Amniotic stem cell (primary cell): ENCODE measurements at places on chromosomes 5 and 9.

DNA sequence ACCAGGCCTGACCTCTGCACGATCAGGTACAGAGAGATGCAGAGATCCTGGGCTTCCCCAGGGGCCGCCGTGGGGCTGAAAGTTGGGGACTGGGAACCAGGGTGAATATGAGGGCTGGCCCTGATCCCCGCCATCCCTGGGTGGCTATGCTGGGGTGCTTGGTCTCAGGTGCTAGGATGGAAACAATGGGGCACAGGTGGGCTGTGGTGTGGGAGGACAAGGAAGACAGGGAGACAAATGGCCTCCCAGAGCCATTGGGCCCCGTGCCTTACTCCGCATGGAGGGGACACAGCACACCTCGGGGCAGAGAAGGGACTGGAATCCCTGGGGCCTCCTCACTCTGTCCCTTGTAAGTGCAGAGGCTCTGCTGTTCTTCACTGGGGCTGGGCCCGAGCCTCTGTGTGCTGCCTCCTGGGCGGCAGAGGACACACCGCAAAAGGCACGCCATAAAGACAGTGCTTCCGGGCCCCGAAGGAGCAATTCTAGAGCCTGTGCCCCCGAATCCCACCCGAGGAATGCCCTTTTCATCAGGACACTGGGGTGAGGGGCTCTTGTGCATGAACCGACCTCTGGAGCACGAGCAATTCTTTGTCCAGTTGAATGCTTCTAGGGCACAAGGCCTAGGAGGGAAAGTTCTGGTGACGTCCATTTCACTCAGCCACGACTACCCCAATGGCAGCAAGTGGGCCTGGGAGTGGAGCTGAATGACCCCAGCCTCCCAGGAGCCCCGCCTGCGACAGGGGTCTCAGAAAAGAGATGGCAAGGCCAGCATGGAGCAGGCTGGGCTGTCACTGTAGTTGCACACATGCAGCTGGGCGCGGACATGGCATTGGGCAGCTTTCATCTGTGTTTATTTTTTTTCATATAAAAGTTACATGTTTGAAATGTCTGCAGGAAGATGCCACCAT, 30.9 kb downstream of the PRRT1B start:
- DNase-seq: no peak

DNA sequence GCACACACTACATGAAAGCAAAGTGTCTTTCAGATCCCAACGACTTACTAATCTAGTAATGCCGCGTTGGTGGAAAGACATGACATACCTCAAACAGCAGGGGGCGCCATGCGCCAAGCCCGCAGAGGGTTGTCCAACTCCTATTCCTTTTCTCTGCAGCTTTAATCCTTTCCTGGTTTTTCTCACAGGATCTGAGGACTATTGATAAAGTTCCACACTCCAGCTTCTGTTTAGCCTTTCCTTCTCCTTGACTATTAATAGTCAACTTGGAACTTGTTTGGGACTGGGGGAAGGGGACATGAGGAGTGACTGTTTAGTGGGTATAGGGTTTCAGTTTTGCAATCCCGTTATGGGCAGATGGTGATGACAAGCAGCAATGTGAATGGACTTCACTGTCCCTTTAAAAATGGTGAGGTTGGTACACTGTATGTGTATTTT, 62.9 kb downstream of the OTULIN start:
- peak; percentile 46 for DNase-seq

DNA sequence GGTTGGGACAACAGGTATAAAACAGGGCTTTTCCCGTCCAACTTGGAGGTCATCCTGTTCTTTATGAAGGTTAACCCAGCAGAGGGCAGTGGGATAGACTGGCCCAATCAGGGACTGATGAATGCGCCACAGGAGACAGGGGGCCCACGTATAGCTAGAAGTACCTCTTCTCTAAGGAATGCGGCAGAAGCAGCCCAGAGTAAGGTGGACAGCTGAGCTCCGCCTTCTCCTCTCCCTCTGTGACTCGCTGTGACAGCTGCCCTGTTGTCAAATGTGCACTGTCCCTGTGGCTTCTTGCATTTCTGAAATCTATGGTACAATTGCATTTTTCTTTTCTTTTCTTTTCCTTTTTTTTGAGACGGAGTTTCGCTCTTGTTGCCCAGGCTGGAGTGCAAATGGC, 306.6 kb downstream of the FBXL7 start:
- DNase-seq: no peak

DNA sequence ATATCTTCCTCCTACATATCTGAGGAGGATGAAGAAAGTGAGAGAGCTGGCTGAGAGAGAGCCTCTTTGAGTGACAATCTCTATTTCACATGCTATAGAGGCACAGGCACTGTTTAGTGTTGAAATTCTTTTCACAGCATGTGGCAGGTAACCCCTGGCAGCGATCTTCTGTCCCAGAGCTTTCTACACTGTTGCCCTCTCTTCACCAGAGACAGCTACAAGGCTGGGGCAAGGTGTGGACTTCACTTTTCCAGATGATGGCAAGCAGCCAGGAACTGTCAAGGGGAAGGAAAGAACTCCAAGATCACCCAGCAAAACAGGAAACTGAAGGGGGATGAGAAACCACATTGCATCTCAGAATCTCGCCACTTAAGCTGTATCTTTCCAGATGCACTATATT, 205.2 kb downstream of the CAAP1 start:
- DNase-seq: no peak

DNA sequence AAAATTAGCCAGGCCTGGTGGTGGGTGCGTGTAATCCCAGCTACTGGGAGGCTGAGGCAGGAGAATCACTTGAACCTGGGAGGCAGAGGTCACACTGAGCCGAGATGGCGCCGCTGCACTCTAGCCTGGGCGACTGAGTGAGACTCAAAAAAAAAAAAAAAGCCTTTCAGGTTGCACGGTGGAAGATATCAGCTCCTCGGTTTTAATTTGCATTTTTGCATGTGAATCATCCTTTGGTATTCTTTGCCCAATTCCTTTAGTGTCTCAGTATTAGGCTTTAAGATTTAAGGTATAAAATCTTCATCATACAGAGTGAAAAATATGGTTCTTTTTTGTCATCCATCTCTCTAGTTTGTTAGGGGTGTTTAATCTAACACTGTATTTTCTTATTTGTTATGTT, 173.6 kb upstream of the S1PR3 start:
- no peak for DNase-seq

DNA sequence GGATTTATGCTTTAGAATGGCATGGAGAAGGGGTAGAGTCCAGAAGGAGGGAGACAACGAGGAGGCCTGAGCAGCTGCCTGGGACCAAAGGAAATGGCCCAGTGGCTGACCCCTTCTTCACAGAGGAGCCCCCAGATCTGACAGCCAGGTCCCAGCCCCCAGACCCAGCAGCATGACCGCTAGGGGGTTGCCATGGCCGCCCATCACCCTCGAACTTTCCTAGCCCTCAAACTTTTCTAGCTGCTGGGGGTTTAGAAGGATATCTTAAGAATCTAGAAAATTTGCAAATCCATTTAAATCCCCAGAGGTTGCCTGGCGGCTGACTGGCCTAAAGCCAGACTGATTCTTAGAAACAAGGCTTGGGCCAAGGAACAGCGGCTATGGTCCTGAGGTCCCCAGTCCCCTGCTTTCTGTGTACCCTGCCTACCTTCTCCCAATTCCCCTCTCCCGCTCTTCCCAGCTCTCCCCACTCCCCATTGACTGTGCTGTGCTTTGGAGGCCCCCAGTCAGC, 972 bp downstream of the PDGFRB start:
- no peak for DNase-seq

GRCh38 chr9:136694163-136694871, 7.1 kb upstream of the AGPAT2 start:
- DNase-seq: no peak

GRCh38 chr5:9712911-9713310, 82.8 kb upstream of the TAS2R1 start:
- no peak for DNase-seq

- DNase-seq: no peak
Measured at GRCh38 chr5:115602591-115603125, 379 bp upstream of the TICAM2 start.

DNA sequence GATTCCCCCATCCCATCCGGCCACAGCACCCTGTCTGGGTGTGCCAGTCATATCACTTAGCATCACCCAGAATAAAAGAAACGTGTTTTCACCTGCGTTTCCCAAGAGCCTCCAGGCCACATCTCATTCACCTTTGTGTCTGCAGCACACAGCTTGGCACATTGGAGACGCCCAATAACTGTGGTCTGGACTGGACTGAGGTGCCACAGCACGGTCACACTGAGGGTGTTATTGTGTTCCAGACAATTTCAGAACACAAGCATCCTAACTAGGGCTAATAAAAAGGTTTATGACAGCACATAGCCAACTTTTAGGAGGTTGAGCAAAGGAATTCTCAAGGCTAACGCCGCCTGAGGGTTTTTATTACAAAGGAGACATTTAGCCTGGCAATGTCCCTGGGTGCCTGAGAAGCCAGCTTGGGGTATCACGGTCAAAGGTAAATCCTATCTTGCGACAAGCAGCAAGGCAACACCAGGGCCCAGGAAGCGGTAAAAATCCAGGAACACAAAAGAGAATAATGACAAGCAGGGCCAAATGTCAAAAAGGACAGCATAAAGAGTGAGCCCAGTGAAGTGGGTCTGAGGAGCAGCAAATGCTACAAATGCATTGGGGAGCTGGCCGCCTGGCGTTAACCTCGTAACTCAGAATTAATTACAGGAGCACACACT, 3.4 kb downstream of the EPB41L4B start:
- DNase-seq: no peak

- DNase-seq: no peak
Measured at GRCh38 chr9:130959809-130960334, 20.8 kb upstream of the FIBCD1 start.

GRCh38 chr9:3746296-3747275, 220.8 kb upstream of the RFX3 start:
- peak; percentile 51 for DNase-seq

DNA sequence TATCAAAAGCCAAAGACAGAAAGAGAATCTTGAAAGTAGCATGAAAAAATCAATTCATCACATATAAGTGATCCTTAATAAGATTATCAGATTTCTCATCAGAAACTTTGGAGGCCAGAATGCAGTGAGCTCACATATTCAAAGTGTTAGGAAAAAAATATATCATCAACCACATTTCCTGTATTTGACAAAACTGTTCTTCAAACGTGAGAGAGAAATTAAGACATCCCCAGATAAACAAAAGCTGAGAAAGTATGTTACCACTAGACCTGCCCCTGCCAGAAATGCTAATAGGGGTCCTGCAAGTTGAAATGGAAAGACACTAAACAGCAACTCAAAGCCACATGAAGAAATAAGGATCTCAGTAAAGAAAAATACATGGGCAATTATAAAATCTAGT, 29.9 kb downstream of the HACD4 start:
- DNase-seq: no peak

DNA sequence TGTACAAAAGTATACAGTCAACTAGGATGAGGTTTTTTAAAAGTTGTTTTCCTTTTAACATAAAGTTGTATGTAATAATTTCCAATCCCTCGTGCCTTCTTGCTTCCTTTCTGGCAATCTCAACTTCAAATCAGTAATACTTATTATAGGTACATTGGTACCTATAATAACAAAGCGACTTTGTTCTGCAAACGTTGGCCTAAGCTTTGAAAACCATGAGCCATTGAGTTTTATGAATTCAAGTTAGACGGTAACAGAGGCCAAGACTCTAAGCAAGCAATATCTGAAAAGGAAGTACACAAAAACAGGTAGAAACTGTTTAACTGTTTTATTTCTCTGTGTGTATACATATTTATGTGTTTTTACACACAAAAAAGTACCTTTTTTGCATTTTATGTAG, 135.2 kb upstream of the GRHPR start:
- no peak for DNase-seq

- no peak for DNase-seq
Measured at GRCh38 chr5:83871533-83872395, 151.1 kb upstream of the HAPLN1 start.

DNA sequence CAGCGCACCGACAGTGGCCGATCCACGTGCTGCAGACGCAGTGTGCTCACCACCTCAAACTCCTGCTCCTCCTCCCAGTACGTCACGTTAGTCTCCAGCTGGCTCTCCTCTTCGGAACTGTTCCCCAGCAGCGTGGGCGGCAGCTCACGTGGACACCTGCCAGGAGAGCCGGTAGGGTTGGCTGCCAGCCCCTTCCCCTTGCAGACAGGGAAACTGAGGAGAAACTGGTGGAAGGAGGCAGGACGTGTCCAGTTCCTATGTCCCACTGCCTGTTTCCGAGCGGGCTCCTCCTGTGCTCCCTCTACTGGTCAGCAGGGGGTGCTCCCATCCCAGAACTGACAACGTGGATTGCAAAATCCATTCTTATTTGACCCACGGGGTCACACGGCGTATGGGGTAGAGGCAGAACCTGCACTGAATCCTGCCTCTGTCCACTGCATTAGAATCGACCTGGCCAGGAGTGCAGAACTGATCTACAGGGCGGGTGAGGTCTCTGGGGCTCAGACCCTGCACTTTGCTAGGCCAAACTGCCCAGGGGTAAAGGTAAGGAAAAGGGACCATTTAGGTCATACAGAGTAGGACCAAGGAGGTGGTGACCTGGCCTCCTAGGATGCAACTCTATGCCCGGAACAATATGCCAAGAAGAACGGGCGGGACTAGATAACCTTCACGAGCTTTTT, 25.7 kb downstream of the PDGFRB start:
- no peak for DNase-seq

- no peak for DNase-seq
Measured at GRCh38 chr5:131536850-131537448, 98.1 kb downstream of the RAPGEF6 start.

DNA sequence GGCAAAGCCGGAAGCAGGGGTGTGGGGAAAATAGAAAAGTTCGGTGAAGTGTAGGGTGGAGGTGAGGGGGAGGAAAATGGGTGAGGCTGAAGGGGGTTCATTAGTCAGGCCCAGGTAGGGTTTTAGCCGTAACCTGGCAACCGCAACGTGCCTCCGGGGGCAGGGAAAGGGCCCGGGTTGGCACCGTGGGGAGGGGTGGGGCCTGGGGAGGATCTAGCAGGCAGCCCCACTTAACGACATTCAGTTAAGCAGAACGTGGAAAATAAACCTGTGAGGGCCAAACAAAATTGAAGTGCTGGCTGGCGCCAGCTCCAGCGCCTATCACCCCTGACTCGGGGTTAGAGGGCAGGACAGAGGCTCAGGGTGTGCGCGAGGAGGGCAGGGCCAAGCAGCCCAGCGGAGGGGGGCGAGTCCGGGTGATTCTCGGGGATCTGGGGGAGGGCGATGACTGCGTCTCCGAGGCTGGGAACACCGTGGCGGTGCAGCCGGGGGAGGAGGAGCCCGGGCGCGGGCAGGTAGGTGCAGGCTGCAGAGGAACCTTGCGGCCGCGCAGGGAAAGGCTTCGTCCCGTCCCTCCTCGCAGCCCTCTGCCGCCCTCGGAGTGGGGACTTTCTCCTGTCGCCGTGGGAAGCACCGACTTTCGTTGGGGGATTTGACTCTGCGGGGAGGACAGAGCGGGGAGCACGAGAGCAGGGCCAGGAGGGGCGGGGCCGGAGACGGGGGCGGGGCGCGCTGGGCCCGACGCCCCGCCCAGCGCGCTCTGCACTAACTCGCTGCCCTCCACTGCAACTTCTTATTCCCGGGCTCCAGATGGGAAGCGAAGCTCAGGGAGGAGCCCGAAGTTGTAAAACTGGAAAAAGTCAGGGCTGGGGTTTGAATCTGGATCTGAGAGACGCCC, 5.1 kb downstream of the RGS14 start:
- DNase-seq: no peak

GRCh38 chr5:68459093-68459809, 243.7 kb downstream of the PIK3R1 start:
- no peak for DNase-seq
